ENCODE measurements at places on chromosomes 13 and 19.

- no peak for DNase-seq
Measured at GRCh38 chr19:16435238-16435917, 36.4 kb downstream of the EPS15L1 start.

GRCh38 chr13:66830940-66831716 is 399.0 kb downstream of the PCDH9 start:
- DNase-seq, result no peak

DNA sequence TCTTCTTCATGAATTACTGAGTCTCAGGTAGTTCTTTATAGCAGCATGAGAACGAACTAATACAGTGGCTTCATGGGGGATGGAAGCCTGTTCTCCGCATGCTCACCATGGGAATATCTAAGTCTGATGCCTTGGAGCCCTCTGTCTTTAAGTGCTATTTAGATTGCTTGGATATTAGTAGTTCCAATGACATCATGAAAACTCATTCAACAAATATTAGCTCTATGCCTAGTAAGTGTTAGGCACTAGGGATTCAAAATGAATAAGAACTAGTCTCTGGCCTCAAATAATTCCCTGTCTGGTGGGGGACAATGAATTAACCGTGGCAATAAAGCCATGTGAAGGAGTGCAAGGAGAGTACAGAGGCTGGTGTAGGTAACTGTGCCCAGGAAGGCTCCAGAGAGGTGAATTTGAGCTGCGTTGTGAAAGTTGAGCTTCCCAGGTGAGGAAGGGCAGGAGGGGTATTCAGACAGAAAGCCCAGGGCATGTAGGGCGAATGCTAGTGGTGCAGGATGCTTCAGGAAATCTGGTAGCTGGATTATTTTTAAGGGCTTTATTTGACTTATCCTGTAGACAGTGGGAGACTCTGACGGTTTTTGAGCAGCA is 6.1 kb upstream of the WASF3 start:
- DNase-seq, result no peak

DNA sequence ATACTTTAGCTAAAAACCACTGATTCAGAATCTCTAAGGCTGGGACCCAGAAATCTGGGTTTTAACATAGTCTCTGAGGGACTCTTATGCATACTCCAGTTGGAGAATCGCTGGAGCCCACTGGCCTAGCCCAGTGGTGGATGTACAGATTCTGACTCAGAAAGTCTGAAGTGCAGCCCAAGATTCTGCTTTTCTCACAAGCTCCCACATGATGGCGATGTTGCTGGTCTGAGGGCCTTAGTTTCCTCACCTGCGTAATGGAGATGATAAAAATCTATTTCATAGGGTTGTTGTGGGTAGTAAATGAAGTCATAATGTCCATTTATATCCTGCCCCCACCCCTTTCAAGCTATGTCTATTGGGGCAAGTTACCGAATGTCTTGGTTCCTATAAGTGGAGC is 7.7 kb upstream of the CDADC1 start:
- DNase-seq, result no peak

GRCh38 chr13:51645154-51645650 is 60.9 kb downstream of the WDFY2 start:
- DNase-seq, result no peak

DNA sequence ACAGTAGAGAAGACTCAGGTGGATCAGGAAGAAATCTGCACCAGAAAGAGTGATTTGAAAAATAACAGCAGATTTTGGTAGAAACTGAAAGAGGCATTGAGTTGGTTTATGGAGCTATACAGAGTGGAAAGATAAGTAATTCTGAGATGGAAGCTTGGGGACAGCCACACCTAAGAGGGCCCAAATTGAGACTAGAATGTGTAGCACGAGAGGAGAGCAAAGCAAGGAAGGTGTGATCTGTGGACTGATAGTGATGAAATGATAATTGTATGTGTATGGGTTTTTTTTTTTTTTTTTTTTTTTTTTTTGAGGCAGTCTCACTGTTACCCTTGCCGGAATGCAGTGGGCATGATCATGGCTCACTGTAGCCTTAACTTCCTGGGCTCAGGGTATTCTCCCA is 16.3 kb downstream of the SAE1 start:
- DNase-seq, result no peak

GRCh38 chr19:9353011-9353410 is 9.8 kb upstream of the ZNF177 start:
- no peak for DNase-seq

DNA sequence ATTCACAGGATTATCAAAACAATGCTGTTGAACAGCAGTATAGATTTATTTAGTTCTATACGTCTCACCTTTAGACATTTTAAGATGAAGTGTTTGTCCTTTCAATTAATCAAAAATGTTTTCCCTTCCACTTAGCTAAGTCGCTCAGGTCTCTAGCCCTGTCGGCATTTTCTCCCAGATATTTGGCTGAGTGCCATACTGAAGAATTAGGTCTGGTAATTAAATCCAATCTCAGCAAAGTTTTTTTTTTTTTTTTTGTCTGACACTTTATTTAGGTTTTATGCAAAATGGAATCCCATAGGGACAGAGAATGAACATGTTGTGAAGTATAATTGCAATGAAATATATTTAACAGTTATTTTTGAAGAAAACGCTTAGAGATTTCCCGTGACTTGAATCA is 44.1 kb downstream of the RFC3 start:
- DNase-seq, result no peak

- no peak for DNase-seq
Measured at GRCh38 chr19:6099599-6099998, 10.7 kb downstream of the RFX2 start.

GRCh38 chr13:106649495-106649894 is 81.6 kb upstream of the ARGLU1 start:
- no peak for DNase-seq

GRCh38 chr13:78103936-78104335 is 185.3 kb upstream of the EDNRB start:
- no peak for DNase-seq

DNA sequence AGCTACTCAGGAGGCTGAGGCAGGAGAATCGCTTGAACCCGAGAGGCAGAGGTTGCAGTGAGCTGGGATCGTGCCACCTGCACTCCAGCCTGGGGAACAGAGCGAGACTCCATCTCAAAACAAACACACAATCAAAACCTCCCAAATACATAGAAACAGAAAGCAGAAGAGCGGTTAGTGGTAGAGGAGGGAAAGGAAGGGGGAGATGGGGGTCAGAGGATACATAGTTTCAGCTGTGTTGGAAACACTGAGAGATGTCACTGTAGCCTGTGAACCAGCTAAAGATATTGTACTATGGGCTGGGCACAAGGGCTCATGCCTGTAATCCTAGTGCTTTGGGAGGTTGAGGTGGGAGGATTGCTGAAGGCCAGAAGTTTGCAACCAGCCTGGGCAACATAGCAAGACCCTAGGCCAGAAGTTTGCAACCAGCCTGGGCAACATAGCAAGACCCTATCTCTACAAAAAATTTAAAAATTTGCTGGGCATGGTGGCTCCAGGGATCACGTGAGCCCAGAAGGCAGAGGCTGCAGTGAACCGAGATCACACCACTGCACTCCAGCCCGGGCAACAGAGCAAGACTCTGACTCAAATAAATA is 49.9 kb downstream of the GNG7 start:
- DNase-seq, result no peak

DNA sequence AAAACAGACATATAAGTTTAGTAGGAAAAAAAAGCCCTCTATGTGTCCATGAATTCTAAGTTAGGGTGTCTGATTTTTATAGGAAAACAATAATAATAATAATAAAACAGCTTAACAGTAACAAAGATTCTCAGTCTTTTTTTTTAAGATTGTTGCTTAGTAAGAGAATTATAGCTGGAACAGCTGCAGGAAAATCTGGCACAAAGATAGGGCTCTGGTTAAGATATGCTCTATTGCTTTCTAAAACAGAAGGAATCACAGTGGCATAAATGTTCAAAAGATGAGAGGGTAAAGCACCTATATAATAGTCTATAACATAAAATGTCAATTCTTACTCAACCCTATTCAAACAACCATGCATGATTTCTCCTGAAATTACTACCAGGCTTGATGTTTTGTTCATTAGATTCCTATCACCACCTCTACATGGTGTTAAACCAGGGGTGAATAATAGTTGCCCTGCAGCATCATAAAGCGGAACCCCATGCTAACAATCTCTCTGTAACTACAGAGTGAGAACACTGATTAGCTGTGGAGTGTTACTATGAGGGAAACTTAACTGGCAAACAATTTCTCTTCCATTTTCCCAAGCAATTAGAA is 541.4 kb upstream of the MIR17HG start:
- DNase-seq, result no peak

DNA sequence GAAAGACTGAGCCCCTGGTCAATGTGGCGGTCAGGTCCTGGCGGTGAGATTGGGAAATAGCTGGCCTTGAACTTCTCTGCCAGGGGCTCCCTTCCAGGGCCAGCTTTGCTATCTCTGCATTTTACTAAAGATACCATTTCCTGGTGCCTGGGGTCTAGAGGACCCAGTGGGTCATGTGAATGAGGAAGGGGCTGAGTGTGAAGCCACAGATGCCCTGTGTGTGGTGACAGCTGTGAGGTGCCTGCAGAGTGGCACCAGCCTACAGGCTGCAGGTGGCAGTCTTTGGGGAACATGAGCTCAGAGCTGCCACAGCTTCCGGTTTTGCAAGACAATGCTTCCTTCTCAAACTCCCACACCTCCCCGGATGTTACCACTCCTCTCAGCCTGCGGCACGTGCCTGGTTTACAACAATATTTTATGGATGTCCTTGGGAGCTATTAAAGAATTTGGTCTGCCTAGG is 5.2 kb upstream of the MLNR start:
- peak; percentile 19 for DNase-seq
